ENCODE measurements at places on chromosomes 6 and 20.

DNA sequence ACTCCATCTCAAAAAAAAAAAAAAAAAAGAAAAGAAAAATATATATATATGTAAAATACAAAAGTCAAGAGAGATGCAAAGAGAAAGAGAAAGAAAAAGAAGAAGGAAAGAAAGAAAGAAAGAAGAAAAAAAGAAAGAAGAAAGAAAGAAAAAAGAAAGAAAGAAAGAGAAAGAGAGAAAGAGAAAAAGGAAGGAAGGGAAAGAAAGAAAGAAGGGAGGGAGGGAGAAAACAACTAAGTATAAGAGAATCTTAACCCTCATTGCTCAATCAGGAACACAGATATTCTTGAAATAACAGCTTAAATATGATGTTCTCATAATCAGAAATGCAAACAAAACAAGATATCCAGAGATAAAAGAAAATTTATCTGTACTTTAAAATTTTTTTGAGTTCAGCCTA, 54.4 kb upstream of the MARCKS start:
- no peak for DNase-seq

DNA sequence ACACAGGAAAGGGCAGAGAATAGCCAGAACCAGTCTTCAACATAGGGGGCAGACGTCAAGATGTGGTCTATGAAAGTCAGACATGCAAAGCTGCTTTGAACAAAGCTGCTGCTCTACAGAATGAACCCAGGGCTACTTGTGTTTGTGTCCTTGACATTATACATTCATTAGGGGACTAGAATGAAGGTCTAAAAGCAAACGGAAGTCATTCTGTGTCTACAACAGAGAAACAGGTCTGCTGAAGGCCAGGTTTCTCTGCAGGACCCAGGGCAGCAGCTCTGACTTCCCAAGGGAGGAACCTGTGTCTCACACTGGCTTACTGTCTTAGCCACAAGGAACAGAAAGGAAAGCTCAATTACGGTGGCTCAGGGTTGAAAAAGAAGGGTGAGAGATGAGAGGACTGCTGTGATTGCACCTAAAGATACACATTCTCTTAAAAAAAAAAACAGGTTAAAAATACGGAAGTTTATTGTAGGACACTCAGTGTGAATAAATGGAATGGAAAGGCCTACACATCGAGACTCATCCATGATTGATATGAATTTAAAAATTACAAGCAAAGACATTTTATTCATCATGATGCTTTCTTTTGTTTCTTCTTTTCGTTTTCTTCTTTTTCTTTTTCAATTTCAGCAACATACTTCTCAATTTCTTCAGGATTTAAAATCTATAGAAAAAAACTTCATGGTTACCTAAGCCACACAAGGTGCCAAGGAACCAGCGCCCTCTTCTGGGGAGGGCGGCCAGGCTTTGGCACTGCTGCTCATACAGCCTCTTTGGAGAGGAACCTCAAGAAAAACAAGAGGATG, 6.7 kb downstream of the PSMA7 start:
- peak; percentile 86 for DNase-seq

DNA sequence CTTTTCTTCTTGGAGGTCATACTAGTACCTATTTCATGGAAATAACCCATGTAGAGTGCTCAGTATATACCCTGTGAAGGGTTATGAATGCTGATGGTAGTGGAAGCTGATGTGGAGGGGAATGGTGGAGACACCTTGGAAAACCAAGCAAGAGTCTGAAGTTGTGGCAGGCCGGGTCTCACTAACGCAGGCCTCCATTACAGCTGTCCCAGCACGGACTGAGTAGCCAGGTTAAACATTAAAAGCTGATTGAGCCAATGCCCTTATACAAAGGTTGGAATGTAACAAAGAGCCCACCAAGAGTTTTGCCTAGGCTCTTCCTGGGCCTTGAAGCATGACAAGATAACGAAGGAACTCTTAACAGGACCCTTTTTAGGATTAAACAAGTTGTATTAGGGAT, 2.1 kb upstream of the PCMTD2 start:
- no peak for DNase-seq

GRCh38 chr6:138455746-138456400, 43.4 kb downstream of the NHSL1 start:
- DNase-seq: no peak

DNA sequence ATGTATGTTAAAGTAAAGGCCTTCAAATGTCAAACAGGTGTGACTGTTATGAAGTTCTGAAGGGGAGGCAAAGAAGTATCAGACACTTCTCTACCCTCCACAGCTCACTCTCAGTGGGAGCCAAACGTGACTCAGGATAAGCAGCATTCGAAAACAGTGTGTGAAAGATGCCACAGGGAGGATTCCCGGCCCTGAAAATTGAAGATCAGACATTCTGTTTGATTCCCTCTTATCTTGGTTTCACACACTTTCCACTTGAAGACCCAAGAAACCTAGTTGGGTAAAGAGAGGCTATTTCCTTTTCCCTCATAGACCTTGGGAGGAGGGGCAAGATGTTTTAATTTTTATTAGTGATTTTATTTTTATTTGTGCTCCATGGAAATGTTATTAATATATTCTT, 164.2 kb upstream of the SUPT3H start:
- DNase-seq: no peak

DNA sequence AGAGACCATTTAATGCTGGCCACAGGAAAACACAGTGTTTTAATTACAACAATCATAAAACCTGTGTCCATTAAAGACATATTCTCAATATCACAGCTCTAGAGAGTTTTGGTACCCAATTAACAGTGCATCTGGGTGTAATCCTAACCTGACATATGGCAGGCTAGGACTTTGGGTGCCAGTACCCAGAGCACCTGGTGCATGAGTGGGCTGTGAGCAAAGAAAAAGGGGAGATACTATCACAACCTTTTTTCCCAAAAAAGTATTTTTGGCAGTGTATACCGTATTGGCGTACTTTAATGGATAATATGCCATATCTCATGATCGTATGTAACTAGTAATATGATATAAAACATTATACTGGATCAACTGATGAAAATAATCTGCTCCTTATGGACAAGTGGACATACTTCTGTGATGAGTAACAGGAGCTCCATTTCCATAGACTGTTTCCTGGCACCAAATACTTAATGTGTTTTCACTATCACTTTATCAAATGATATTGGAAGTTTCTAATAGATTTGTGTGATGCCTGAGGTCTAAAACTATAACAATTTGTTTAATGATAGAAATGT, 91.7 kb downstream of the COL19A1 start:
- no peak for DNase-seq

GRCh38 chr6:290111-290922, 2.0 kb upstream of the DUSP22 start:
- DNase-seq: no peak
